ENCODE measurements at places on chromosomes 16 and 17.

- DNase-seq, result no peak
Measured at GRCh38 chr17:27361695-27362094, 67.8 kb downstream of the WSB1 start.

- DNase-seq, result peak; percentile 82
Measured at GRCh38 chr17:4607773-4608187, 23.5 kb downstream of the SMTNL2 start.

- DNase-seq, result no peak
Measured at GRCh38 chr17:72726936-72727335, 365.6 kb downstream of the SLC39A11 start.

GRCh38 chr16:89444151-89444723 is 46.1 kb downstream of the ANKRD11 start:
- no peak for DNase-seq

DNA sequence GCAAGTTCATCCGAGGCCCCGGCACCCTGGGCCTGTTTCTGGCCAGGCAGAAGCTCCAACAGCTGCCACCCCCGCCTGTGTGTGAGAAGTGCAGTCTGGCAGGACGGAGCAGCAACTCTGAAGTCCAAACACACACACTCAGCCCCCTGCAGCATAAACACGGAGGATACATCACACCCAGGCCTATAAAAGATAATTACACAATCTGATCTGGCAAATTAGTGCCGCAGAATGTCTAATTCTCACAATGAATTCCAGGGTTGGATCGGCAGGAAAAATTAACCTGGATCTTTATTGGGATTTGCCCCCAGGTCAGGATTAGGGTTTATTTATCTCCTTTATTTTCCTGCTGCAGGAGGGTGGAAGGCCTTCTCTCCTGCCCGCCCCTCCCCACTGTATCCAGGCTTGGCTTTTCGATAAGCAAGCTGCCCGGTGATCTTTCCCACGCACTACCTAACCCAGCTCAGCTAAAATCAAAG is 311.4 kb downstream of the SOX9 start:
- no peak for DNase-seq

DNA sequence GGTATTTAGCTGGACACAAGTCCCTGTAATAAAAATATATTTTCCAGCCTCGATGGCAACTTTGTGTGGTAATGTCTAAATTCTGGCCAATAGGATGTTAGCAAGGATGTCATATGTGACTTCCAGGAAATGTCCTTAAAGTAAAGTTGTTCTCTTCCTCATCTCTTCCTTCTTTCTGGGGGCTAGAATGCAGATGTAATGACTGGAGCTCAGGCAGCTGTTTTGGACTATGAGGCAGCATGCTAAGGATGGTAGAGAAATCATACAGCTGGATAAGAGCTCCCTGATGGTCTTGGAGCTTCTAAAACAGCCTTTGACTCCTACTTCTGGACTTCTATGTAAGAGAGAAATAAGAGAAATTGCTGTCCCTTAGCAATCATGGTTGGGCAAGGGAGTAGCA is 16.9 kb upstream of the MAPT start:
- no peak for DNase-seq

GRCh38 chr17:20271011-20271610 is 196.2 kb downstream of the LGALS9B start:
- no peak for DNase-seq

GRCh38 chr17:75151930-75152329 is 2.4 kb downstream of the JPT1 start:
- DNase-seq, result no peak

- DNase-seq, result peak; percentile 54
Measured at GRCh38 chr17:68512960-68513474, 787 bp downstream of the PRKAR1A start.

GRCh38 chr16:57825298-57826044 is 23.2 kb upstream of the KIFC3 start:
- DNase-seq, result no peak

DNA sequence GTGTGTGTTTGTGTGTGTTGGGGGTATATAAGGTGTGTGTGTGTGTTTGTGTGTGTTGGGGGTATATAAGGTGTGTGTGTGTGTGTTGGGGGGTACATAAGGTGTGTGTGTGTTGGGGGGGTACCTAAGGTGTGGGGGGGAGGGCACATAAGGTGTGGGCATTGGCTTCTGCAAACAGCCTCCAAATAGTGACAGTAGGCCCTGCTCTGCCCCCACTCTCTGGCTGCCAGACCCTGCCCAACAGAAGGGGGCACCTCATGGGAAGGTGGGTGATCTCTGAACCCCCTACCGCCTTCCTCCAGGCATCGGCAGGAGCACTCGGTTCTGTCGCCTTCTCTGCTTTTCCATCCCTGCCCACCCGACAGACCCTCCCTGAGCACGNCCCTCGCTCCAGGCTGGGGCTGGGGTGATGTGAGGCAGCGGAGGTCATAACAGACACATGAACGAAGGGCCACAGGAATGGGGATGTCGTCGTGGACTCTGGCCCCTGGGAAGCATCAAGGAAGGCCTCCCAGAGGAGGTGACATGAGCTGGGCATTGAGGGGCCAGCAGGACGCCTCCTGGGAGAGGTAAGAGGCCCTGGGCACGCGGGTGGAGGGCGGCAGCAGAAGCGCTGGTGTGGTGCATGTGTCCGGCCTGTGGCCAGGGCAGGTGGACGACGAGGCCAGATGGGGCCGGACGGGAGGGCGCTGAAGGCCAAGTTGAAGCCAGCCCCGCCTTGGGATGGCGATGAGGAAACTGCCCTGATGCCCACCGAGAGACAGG is 136.6 kb upstream of the RPH3AL start:
- no peak for DNase-seq

GRCh38 chr16:57815987-57816745 is 13.9 kb upstream of the KIFC3 start:
- peak; percentile 91 for DNase-seq

Data from femur (tissue), 1 donor.